ENCODE measurements at places on chromosomes 7 and 10. TPM values are rescaled to one million over a fixed set of nuclear protein-coding genes. Genes with fewer than 3 reads are reported as not detected.

Gene IFIT2
- total RNA-seq = 7.0 TPM

Gene ATRNL1
- 1.6 TPM for total RNA-seq

Gene UBN2
- total RNA-seq = 14.1 TPM

Gene AGBL3
- 1.1 TPM for total RNA-seq

Gene ITIH5
- total RNA-seq = 8.5 TPM
